Activated CD4-positive, alpha-beta T cell treated with anti-CD3 and anti-CD28 coated beads for 24 hours (primary cell): ENCODE measurements at places on chromosomes 5 and 9.

DNA sequence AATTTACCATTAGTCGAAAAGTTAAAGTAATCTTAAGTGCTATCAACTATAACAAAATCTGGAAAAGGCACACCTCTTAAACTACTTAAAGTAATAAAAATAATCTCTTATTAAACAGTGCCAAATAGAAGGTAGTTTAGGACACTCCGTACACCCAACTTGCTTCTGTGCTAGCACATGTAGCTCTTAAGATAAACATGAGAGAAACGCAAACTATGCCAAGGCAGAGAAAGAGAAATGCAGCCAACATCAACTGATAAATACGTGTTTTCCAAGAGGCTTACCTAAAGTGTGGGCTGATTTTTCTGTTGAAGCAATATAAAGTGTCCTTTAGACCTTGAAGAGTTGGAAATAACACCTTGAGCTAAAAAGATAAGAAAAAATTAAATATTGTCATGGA, 480.6 kb upstream of the DAB2 start:
- DNase-seq = no peak

- DNase-seq = no peak
Measured at GRCh38 chr5:174053905-174054304, 8.4 kb downstream of the NSG2 start.

- DNase-seq = no peak
Measured at GRCh38 chr5:159038907-159039306, 60.8 kb downstream of the EBF1 start.

DNA sequence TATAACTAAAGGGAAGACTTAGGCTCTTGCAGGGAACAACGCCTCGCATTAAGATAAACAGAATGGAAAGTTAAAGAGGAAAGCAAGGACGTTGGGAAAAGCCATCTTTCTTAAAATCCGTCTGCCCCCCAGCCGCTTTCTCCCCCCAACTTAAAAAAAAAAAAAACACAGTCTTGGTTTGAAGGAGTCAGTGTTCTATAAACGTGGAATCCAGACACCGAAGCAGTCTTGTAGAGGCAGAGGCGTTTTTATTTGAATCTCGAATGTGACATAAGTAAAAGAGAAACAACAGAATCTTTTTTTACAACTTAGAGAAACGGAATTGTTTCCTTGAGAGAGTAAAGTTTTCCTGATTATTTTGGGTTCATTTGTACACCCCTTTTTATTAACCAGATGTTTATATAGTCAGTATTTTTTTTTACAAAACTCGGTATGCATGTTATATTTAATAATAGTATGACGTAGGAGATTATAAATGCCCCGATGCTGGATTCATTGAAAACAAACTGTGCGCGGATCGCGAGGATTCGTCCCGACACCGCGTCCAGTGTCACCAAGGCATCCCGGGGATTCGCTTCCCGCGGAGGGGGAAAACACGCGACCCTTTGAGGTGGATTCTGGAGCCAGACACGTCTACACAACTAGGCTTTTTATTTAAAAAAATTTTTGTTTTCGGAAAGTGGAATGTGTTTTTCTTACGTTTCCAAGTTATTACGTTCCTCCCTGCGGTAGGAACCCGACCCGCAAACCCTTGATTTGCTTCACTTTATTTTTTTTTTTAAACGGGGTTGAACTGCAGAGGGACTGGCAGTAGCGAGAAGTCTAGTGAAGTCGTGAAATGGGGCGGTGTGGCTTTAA, 6.7 kb downstream of the PTCH1 start:
- DNase-seq = no peak

DNA sequence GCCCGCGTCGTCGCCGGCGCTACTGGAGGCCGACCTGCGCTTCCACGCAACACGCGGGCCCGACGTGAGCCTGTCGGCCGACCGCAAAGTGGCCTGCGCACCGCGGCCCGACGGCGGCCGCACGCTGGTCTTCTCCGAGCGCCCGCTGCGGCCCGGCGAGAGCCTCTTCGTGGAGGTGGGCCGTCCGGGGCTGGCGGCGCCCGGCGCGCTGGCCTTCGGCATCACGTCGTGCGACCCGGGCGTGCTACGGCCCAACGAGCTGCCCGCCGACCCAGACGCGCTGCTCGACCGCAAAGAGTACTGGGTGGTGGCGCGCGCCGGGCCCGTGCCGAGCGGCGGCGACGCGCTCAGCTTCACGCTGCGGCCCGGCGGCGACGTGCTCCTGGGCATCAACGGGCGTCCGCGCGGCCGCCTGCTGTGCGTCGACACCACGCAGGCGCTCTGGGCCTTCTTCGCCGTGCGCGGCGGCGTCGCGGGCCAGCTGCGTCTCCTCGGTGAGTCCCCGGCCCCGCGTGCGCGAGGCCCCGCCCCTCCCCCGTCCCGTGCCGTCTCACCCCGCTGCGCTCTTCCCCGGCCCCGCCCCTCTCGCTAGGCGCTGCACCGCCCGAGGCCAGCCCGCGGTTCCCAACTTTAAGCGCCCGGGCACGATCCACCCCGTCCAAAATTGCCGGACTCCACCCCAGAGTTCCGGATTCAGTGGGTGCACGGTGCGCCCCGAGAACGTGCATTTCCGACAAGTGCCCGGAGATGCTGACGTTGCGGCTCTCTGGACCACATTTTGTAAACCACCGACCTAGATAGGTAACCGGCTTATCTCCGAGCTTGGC, 42.8 kb downstream of the NEURL1B start:
- DNase-seq = peak; percentile 25

DNA sequence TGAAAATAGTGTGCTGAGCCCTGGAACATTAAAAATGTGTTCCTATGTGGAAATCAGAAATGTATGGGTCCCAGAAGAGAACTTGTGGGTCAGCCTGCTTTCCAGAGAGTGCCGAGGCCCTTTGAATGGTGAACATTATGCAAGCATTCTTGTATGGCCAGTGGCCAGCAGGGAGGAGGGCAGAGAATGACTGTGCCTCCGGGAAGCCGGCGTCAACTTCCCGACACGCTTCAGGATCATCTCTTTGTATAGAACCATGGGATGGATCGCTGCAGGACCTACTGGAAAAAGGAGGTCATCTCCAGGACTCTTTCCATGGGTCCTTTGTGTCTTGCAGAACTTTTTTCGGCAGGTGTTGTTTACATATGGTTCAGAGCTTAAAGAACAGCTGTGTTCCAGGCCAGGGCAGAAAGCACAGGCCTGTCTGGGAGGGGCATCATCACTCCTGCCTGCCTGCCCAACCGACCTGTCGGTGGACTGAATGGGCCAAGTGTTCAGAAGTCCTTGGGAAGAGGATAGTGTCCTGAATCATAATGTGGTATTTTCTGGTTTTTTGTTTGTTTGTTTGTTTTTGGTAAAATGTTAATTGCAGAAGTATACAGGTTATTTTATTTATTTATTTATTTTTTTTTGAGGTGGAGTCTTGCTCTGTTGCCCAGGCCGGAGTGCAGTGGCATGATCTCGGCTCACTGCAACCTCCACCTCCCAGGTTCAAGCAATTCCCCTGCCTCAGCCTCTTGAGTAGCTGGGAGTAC, 9.0 kb downstream of the PRRC2B start:
- no peak for DNase-seq

DNA sequence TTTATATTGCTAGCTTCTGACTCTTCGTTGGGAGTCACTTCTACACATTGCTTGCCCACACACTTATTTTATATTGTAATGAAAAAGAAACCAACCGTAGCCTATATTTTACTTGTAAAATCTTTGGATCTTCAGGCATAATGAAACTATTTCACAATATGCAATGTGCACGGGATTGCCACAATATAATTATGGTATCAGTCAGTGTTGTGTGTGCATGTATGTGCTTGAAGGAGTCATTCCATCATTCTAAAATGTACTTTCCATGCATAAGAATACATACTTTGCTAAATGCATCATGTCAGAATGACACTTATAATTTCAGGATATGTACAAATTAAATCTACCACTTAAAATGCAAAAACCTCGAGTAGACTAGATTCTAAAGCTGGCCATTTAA, 64.0 kb upstream of the TLE4 start:
- DNase-seq = no peak

DNA sequence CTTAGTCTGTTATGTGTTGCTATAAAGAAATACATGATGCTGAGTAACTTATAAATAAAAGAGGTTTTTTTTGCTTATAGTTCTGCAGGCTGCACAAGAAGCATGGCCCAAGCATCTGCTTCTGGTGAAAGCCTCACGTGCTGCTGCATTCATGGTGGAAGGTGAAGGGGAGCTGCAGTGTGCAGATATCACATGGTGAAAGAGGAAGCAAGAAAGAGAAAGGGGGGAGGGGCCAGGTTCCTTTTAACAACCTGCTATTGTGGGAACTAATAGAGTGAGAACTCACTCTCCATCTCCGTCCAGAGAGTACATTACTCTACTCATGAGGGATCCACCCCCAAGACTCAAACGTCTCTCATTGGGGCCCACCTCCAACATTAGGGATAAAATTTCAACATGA, 12.5 kb upstream of the PARP8 start:
- no peak for DNase-seq

- no peak for DNase-seq
Measured at GRCh38 chr5:75617736-75618352, 6.6 kb downstream of the ANKDD1B start.

DNA sequence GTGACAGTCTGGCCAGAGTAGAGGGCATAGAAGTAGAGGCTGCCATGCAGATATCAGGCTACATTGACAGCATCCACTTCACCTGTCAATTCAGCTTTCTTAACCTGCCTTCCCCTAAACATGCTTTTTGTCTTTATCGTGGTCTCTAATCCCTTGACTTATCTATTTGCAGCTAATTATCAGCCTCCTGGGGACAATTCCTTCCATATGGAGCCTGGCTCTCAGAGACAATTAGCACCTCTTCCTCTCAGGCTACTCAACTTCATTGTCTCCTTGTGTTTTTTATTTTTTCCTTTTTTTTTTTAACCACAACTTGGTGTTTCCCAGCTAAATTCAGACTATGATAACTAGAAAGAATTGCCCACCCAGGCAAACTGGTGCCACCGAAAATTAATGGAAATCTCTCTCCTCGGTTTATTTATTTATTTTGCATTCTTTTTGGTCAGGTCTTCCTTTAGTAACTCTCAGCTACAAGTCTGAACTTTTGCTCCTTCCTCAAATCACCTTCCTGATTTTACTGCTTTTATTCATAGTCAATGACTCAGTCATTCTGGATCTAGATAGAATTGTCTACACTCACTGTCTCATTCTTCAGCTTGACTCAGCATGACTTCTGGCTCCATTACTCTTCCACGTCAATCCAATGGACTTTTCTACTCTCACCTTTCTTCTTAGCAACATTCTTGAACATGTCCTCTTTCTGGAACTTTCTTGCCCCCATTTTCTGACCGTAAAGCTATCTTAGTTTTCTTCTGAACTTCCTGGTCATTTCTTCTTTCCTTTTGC, 63.0 kb upstream of the BASP1 start:
- no peak for DNase-seq

GRCh38 chr5:168137265-168137664, 154.2 kb upstream of the WWC1 start:
- no peak for DNase-seq

DNA sequence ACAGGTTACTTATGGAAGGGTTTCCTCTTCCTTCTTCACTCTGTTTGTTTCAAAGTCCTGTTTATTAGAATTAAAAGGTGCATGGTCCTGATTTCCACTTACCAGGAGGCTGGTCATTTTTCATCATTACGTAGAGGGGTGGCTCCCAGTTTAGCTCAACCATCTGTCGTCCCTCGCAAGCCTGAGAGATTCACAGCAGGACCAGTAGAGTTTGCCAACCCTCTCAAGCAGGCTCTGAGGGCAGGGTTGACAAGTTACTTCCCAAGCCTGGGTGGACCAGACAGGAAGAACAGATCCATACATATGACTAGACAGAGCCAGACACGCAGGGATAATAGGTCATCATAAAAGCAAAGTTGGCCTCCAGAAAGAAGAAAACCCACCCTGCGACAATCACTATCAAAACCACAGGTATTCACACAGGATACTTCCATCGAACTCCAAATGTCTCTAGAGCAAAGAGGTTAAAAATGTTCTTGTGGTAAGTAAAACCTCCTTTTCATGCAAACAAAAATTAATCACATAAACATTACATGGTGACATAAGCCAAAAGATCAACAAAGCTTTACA, 151.9 kb downstream of the ELAVL2 start:
- no peak for DNase-seq

DNA sequence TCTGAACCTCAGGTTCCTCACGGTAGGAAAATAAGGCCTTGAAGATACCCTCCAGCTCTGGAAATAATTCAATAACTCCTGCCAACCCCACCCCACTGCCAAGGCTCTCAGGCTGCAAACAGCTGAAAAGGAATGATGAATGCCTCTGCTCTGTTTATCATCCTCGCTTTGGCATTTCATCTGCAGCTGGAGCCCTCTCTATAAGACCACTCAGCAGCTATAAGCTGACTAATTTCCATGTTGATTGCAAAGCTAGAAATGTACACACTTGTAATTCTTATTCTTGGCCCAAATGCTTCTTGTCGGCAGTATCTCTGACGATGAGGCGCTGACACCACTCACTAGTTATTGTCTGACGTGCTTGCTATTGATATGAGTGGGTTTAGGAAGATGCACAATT, 408.4 kb upstream of the NMUR2 start:
- DNase-seq = no peak

GRCh38 chr9:86721226-86721781, 226.0 kb downstream of the GAS1 start:
- DNase-seq = no peak

DNA sequence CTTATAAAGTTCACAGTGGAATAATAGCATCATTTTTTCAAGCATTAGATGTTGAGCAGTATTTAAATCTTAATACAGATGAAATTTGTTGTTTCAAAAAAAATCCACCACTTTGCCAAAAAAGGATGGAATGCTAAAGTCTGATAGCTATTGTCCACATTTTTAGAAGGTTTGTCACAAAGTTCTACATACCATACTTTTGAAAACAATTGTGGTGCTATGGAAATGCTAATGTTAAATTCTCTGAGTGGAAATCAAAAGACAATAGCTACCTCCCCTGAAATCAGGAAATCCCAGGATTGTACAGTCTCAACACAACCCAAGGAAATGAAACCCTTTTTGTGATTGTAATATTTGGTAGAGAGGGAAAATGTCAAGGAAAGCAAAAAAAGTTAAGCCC, 19.3 kb upstream of the GRAMD2B start:
- no peak for DNase-seq

DNA sequence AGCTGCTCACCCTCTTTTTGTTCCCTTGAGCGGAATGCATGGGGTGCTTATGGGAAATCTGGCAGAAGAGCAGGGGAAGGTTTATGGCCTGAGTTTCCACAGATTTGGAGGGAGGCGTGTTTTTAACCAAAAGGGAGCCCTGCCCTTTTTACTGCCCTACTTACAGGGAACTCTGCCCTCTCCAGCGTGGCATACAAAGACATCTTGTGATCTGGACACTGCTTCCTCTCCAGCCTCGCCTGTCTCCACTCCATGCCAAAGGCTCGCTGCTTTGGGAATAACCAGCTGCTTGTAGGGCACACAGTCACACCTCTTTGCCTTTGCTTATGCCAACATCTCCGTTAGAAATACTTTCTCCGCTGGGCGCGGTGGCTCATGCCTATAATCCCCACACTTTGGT, 314.2 kb downstream of the ARHGAP26 start:
- DNase-seq = no peak
